ENCODE measurements at places on chromosomes 13 and 19.

DNA sequence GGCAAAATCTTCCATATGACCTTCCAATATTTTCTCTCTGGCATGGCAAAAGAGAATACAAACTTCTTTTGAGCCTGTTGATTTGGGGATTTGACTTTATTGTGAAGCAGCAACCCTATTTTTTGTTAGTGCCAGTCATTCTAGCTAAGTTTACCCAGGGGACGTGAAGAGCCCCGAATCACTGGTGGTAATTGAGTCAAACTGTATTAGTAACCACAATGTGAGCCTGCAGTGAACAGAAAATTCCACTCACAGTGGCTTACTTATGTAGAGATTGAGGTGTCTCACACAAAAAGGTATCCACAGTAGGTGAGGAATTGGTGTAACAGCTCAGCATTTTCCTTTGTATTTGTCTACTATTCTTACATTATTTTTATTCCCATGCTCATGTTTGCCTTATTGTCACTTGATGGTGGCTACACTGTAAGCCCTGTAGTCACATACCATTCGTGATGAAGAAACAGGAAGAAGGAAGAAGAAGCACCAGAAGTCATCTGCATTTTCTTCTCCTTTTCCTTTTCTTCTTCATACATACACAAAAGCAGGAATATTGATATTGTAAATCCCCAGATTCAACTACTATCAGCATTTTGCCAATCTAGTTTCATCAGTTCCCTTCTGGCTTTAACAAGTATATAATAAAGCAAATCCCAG is 33.3 kb upstream of the MYCBP2 start:
- DNase-seq = no peak

- DNase-seq = no peak
Measured at GRCh38 chr19:48991873-48992580, 1.1 kb downstream of the GYS1 start.

- DNase-seq = no peak
Measured at GRCh38 chr19:7869910-7870511, 4.2 kb downstream of the PRR36 start.

- DNase-seq = no peak
Measured at GRCh38 chr13:44848920-44849676, 140.2 kb downstream of the NUFIP1 start.

- no peak for DNase-seq
Measured at GRCh38 chr13:98878486-98879126, 99.3 kb downstream of the DOCK9 start.

GRCh38 chr19:49186108-49186507 is 28.5 kb downstream of the TRPM4 start:
- DNase-seq = no peak

DNA sequence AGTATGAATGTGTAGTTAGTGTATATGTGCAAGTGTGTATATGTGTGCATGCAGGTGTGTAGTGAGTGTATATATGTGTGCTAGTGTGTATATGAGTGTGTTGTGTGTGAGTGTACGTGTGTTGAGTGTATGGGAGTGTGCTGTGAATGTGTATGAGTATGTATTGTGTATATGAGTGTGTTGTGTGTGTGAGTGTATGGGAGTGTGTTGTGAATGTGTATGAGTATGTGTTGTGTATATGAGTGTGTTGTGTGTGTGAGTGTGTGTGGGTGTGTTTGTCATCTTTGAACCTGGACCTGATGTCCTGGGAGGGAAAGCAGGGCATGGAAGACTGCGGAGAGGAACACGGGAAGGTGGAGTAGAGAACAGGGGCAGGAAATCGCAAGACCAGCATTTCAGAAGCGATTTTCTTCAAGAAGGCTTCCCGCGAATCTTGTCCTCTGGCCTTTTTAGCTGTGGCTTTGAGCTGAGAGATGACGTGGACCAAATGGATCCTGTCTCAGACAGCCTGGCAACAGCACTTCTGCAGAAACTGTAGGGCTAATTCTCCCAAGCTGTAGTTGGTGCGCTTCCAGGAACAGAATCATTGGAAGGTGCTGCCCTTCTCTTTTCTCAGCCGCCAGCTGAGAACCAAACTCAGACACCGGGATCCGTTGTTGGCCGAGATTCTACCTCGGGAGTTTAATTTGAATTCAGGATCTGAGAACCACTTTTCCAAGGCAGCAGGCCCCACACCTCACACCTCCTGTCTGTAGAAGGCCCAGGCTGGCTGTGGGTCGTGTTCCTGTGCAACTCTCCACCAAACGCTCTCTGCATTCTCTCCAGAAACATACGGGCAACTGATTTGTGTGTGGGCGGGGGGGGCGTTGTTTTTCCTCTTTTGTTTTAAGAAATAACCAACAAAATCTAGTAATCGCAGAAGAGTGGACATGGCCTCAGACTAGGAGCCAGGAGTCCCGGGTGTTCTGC is 94.7 kb upstream of the RAP2A start:
- DNase-seq = no peak

DNA sequence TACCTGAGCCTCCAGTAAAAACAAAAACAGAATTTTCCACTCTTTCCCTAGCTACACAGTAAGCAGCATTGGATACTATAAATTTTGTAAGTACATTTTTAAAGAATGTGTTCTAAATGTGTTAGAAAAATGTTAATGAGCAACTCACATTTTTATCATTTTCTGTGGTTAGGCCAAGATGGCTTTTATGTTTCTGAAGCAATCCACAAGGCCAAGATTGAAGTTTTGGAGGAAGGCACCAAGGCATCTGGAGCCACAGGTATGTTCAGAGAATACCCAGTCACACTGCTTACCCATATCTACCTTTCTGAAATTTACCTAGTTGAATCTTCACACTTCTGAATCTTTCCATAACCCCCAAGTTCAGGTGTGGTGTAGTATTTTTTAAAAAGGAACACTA is 21.6 kb downstream of the SERPINE3 start:
- DNase-seq = no peak

DNA sequence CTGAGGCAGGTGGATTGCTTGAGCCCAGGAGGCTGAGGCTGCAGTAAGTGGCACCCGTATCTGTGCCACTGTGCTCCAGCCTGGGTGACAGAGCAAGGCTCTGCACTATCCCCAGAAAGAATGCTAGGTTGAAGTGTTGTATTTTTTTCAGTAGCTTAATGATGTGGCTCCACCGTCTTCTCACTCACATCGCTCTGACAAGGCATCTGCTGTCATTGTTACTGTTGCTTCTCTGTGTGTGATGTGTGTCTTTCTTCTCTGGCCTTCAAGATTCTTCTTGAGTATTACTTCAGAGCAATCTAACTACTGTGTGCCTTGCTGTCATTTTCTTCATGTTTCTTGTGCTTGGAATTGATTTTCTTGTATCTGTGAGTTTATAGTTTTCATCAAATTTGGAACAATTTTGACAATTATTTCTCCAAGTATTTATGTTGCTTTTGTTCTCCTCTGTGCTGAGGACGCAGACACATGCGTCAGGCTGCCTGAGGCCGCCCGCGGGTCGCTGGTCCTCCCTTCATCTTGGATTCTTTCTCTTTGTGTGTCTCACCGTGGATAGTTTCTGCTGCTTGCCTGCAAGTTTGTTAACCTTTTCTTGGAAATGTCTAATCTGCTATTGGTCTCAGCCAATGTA is 10.8 kb downstream of the ADPRHL1 start:
- no peak for DNase-seq

- no peak for DNase-seq
Measured at GRCh38 chr13:39130301-39130700, 92.0 kb downstream of the NHLRC3 start.

- DNase-seq = no peak
Measured at GRCh38 chr13:112152846-112153245, 85.9 kb downstream of the SOX1 start.

DNA sequence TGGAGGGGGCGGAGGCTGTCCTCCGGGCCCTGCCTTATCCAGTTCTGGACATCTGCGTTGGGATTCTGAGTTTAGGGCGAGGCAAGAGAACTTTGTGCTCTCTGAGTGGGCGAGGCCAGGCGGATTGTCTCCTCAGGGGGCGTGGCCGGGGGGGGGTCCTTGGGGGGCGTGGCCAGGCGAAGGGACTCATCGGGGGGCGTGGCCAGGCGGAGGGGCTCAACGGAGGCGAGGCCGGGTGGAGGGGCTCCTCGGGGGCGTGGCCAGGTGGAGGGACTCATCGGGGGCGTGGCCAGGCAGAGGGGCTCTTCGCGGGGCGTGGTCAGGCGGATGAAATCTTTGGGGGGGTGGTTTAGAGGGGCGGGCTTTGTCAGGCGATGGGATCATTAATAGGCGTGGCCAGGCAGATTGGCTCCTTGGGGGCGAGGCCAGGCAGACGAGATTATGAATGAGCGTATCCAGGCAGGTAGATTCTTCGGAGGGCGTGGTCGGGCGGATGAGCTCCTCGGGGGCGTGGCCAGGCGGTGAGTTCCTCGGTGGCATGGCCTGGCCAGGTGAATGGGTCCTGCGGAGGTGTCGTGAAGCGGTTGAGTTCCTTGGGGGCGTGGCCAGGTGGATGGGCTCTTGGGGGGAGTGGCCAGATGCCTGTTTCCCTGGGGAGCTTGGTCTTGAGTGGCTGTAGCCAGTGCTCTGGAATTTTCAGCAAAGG is 10.3 kb upstream of the CACNG7 start:
- no peak for DNase-seq

DNA sequence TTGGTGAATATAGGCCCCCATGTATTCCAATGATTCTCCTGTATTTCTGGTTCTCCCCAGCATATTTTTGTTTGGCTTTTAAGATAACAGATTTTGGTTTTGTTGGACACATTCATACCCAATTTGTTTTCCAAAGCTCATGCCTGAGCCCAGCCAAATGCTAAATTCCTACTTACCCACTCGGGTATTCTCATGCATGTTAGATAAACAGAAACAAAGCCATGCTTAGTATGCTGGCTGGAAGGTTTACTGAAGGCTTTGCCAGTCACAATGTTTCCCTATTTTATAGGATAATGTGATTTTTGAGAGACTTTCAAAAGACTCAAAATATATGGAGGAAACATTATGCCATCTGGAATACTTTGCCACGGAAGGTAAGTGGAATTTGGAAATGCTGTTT is 206.8 kb downstream of the ATP8A2 start:
- no peak for DNase-seq

- DNase-seq = no peak
Measured at GRCh38 chr13:104522235-104523072, 1456.2 kb upstream of the SLC10A2 start.

- DNase-seq = no peak
Measured at GRCh38 chr13:42815681-42816080, 34.3 kb downstream of the FAM216B start.

DNA sequence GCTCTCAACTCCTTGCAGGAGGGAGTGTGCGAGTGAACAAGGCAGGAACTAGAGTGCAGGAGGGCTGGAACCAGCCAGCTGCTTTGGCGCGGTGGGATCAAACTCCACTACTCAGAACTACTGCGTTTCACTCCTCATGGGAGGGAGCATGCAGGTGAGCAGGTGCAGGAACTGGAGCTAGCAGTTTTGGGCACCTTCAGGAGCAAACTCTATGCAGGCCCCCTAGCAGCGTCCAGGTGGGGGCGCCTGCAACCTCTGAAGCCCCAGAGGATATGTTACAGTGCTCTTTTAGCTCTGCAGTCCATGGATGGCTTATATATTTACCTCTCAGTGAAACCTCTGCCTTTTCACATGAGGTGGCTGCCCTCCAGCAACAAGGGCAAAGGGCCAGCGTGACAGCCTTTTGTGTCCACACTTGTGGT is 1303.4 kb downstream of the PCDH9 start:
- DNase-seq = no peak

- DNase-seq = no peak
Measured at GRCh38 chr19:39645800-39646411, 9.8 kb upstream of the LGALS16 start.

DNA sequence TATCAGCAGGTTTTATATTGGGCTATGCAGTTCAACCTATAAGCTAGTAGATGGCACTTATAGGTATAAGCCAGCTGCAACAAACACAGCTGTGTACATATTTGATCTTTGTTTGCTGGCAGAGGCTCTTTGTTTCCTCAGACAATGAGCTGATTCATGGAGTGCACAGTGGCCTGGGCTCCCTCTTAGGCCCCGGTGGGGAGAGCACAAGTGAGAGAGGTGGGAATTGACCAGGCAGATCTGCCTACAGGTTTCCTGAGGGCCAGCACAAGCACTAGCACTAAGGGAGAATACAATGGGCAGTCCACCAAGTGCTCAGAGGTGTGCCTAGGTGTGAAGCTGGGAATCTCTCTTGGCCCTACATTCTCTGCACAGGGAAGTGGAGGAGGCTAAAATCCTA is 1390.7 kb downstream of the SLITRK5 start:
- DNase-seq = no peak

DNA sequence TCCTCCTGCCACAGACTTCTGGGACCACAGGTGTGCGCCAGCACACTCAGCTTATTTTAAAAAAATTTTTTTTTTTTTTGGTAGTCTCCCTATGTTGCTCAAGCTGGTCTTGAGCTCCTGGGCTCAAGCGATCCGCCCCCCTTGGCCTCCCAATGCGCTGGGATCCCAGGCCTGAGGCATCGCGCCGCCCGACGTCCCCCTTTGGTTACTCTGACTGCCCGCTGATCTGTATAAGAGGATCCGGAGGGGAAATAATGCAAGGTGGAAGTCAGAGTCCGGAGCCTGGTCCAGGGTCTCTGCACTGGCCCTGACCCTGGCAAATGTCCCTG is 486 bp upstream of the ZNF805 start:
- DNase-seq = no peak

Measured in stimulated activated CD8-positive, alpha-beta memory T cell treated with anti-CD3 and anti-CD28 coated beads, Interleukin-7, amount 100 ng/mL, for 24 hours (primary cell).